ENCODE measurements at places on chromosomes 2 and 18.

DNA sequence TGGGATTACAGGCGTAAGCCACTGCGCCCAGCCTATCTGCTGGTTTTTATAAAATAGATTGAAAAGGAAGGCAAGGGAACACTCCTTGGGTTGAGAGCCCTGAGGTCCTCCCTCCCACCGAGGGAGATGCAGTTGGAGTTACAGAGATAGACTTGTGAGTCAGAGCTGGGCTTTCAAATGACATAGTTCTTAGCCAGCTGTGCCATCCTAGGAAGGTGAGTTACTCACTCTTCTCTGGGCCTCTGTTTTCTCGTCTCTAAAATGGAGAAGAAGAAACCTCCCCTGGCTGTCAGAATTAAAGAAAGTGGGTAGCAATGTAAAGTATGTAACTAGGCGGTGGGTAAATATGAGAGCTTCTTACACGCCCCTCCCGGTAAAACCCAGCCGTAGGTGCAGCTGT, 2.4 kb downstream of the LRRFIP1 start:
- peak; percentile 54 for DNase-seq

GRCh38 chr2:1153920-1154319, 203.3 kb downstream of the SNTG2 start:
- DNase-seq, result no peak

DNA sequence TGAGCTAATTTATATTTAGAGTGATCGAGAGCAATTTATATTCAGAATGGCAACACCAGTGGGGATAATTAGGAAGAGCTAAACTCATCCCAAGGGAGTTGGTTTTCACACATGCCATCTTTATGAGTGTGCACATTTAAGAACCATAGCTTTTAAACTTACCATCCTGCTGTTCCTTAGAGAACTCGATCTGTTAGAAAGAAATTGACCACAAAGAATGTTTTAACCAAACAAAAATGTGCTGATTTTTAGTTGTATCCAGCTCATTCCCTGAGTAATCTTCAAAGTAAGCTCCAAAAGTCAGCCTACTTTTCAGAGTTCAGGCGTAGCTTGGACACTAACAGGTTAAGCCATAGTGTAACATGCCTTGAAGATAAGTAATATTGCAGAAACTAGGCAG, 12.6 kb downstream of the MYL1 start:
- peak; percentile 80 for DNase-seq

DNA sequence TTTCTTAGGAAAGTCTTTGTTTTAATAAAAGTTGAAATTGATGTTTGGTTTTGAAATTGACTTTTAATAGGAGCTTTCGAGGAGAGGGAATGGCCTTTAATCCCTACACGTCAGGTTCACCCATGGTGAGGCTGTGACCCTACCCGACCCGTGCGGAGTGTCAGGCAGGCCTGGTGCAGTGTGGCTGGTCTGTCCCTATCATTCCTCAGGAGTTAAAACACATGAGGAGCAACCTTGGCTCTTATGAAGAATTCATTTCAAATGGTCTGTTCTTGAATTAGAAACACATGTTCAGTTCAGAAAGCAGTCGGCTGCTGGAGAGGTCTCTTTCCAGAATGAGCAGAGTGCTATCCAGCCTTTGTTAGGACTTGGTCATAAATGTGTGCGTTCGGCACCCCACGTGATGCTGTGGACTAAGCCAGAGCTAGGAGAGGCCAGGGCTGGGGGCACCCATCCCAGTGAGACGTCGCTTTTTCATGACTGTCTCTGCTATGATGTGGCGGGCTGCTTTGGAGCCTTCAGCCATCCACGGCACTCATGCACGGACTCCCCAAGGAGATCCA, 54.7 kb downstream of the EMILIN2 start:
- no peak for DNase-seq

GRCh38 chr18:35077937-35078336, 36.7 kb downstream of the MAPRE2 start:
- peak; percentile 18 for DNase-seq

DNA sequence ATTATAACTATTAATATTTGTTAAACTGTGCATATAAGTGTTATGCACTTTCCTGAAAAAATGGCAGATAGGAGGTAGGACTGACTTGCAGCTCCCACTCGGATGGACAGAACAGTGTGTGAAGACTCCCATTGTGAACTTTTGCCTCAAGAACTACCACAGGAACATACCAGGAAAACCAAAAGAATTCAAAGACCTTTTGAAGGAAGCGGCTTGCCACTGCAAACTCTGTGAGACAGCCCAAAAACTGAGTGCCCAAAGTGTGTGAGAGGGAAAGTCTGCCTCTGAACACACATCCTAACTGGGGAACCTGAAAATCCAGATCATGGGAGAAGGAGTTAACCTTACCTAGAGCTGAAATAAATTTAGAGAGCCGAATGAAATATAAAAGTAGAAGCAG, 171.0 kb downstream of the ZBTB7C start:
- peak; percentile 59 for DNase-seq

GRCh38 chr2:217812170-217812569, 190.6 kb downstream of the TNS1 start:
- DNase-seq, result no peak

DNA sequence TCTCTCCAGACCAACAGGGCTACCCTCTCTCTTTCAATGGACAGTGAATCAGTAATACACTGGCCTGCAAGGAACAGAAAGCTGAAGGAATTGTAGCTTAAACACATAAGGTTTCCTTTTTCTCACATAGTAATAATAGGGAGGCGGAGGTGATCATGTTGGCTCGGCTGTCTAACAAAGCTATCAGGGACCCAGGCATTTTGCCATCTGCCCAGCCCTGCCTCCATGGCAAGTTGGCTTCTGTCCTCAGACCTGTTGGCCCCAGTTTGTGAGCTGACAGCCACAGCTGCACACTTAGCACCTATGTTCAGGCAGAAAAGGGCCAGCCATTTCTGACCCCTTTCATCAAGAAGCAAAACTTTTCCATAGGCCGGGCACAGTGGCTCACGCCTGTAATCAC, 2.0 kb upstream of the CHRNG start:
- no peak for DNase-seq

GRCh38 chr18:63157293-63158011, 162.1 kb downstream of the BCL2 start:
- DNase-seq, result no peak

DNA sequence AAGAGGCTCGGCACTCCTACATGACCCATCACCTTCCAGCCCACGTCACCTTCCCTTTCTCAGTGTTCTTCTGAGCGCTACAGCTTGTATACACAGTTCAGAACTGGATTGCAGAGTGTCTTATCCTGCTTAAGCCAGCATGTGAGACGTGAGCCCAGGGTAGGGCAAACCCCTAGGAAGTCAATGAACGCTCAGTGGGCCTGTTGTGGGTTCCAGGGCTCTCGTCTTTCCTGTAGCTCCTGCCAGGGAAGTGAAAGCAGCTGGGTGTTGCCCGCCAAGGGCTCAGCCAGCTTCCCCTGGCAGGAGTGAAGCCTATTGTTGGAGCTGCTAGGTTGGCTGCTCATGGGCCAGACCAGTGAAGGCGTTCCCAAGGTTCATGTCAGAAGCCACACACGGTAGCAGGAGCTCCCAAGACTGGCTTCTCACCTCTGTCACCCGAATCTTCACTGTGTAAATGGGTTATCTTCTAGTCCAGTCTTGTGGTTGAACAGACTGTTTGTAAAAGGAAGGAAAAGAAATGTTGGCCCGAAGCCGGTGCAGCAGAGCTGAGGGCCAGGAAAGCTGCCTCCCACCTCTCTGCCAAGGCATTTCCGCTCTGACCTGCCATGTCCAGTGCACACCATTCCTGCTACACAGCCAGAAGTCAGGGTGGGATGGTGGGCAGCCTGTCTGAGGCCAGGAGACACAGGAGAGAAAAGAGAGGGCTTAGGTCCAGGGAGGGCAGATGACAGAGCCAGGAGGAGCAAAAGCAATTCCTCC, 69.6 kb upstream of the RMDN2 start:
- DNase-seq, result no peak

DNA sequence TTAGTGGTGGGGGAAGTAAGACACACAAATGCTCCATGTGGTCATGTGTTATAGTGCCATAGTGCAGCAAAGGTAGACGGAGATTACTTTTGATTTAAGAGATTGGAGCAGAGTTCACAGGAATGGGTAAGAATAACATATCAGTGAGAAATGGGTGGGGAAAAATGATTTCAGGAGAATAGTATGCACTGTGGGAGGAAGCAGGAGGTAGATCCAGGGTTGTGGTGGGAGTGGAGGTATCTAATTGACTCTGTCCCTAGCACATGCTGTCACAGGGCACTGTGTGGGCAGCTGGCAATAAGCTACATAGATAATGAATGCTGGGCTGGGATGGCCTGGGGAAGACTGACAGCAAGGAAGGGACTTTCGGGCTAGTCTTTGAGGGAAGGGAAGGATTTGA, 65.3 kb downstream of the STAT1 start:
- peak; percentile 86 for DNase-seq

GRCh38 chr2:119049968-119050704, 108.1 kb downstream of the MARCO start:
- no peak for DNase-seq

- peak; percentile 35 for DNase-seq
Measured at GRCh38 chr2:29042561-29043075, 31.7 kb downstream of the PCARE start.

- no peak for DNase-seq
Measured at GRCh38 chr2:205139822-205140463, 542.4 kb upstream of the NRP2 start.

DNA sequence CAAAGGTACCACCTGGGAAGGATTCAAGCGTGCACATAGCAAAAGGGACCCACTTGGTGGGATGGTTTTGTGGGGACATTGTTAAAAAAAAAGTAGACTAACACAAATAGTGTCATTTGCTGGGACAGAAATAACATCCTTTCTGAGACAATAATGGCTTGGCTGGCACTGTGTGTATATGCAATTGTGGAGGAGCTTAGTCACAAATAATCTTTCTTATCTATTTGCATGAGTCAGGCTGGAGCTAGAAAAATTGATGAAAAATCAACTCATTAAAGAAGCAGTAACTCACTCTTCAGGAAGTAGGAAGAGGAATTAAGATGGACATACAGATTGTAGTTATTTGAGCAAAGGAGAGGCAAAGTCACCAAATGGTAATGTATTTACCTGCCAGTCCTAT, 29.5 kb upstream of the ITGB6 start:
- DNase-seq, result peak; percentile 79

DNA sequence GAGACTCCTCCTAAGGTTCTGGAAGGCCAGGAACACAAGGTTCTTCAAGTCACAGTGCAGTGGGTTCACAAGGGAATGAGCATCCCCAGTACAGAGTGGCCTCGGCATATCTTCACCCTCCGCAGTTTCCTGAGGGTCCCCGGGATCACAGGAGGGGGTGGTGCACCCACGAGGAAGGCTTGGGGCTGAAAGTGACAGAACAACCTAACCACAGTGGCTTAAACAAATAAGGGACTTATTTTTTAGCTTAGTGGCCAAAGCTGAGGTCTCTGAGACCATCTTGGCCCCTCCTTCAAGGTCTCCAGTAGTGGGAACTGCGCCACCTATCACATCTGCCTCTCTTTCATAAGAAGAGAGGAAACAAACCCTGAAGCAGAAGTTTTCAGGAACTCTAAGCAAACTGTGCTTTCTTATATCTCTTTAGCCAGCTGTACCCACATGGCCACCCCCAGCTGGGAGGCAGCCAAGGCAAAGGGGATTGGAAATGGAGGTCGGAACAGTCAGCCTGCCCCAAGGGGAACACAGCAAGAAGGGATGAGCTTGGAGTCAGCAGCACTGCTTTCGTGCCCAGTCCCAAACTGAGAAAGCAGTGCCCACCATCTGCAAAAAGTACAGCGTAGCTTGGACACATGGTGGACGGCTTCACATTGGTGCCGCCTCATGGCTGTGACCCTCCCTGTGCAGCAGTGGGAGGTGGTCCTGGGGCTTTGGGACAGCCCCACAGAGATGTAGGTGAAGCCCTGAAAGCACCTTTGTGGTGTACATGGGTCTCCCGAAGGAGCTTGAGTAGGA, 260.0 kb upstream of the ID2 start:
- no peak for DNase-seq

DNA sequence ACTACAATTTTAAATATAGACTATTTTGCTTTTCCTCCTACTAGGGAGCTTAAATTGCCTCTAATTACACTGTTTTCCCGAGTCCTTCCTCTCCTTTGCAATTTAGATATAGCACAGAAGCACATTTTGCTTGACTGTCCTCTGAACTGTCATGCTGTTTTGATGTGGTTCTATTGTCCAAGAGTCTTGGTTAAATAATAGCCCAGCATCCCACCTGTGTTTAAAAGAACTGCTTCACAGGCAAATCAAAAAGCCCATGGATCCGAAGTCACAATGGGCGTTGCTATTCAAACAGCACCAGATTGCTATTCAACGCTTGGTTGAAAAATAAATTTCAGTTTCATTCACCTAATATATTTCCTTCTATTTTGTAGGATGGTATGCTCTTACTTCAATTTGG, 22.3 kb upstream of the ACTR3 start:
- DNase-seq, result no peak
